ENCODE measurements at places on chromosomes 16 and 17.

DNA sequence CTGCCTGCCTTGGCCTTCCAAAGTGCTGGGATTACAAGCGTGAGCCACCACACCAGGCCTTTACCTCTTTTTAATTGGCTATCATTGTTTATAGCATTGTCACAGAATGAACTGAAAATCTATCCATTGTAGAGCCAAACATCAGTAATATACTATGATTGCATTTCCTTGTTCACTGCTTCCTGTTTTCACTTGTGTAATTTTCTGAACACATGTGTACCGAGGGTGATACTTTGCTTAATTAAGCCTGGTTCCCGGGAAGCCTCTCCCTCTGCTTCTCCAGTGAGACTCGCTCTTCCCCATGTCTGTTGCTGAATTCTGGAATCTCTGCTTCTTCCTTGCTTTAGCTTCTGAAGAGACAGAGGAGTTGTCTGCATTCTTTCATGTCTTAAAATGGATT lies 33.1 kb downstream of the POLR3E start:
- DNase-seq, result no peak

- no peak for DNase-seq
Measured at GRCh38 chr17:78132084-78132676, 1.6 kb downstream of the TMC8 start.

- DNase-seq, result peak; percentile 52
Measured at GRCh38 chr17:17985555-17985954, 12.9 kb downstream of the DRC3 start.

GRCh38 chr16:3625911-3626732 lies 14.7 kb upstream of the SLX4 start:
- peak; percentile 76 for DNase-seq

DNA sequence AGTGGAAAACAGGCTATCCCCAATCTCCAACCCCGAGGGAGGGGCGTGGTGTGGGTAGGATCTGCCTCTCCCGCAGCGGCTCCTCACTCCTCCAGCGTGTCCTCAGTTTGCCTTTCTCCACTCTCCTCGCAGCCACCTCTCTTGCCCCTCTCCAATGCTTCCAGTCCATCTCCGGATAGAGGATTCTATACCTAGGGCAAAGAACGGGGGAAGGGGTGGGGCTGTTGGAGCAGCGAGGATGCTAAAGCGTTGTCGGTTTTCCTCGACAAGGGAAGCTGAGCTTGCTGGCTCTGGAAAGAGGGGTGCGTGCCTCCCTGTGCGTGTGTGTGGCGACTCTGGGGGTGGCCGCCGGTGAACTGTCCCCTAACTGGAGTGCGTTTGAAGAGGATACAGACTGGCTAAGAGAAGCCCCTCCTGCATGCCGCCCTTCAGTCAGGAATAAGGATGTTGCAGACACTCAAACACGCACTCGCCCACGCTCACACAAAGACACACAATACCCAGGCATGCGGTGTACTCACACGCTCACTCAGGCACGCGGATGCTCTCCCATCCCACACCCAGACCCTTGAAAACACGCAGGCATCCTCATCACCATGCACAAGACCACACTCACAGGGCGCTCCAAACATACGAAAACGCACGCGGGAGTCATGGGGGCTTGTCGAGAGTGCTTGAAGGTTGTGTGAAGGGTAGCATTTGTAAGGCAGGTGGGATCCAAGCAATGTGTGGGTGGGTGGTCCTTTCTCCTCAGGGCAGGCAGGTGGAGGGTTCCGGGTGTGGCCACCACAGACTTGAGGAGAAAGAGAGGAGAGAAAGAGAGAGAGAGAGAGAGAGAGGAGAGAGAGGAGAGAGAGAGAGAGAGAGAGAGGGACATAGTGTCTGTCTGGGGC lies 655 bp upstream of the GPR139 start:
- no peak for DNase-seq

- DNase-seq, result no peak
Measured at GRCh38 chr17:81664051-81664470, 2.3 kb downstream of the OXLD1 start.

- peak; percentile 49 for DNase-seq
Measured at GRCh38 chr17:9370467-9370866, 205.2 kb downstream of the STX8 start.

DNA sequence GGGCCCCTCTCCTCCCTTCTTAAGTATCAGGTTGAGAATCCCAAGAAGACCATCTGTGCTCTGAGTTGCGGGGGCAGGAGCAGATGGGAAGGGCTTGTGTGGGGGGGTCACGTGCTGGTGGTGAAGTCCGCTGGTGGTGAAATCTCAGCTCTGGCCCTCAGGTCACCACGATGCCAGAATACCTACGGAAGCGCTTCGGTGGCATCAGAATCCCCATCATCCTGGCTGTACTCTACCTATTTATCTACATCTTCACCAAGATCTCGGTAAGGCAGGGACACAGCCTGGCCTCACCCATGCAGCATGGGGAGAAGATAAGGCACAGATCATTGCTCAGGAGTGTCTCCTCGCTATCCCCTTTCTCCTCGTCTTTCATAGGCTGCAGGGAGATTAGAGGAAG lies 29.7 kb downstream of the SLC5A11 start:
- no peak for DNase-seq

DNA sequence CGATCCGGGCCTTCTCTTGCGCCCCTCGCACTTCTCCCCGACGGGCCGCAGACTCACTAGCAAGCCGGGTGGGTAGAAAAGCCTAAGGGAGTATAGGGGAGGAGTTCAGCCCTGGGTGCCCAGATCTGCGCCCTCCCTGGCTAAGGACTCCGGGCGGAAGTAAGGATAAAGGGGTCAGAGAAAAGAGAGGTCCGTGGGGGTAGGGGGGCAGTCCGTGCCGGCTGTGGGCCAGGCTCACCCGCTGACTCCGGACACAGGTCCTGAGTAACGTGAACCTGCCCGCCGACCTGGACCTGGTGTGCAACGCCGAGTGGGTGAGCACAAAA lies 1.8 kb downstream of the NAGS start:
- DNase-seq, result no peak

DNA sequence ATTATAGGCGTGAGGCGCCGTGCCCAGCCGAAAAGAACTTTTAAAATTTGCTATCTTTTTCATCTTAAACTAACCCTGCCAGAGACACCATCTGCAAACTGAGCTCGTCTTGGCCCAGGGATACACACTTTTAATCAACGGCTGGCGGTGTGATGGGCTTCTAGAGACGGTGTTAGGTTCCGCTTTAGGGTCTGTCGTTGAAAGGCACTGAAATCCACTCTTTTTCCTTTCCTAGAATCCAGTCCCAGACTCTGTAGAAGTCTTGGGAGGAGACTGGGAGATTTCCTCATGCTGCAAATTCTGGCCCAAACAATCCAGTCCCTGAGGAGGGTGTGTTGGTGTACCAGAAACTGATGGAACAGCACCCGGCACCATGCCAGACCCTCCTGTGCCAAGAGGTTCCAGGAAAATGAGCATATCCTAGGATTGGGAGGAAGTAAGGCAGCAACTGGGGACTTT lies 52.0 kb upstream of the TEX2 start:
- DNase-seq, result no peak

DNA sequence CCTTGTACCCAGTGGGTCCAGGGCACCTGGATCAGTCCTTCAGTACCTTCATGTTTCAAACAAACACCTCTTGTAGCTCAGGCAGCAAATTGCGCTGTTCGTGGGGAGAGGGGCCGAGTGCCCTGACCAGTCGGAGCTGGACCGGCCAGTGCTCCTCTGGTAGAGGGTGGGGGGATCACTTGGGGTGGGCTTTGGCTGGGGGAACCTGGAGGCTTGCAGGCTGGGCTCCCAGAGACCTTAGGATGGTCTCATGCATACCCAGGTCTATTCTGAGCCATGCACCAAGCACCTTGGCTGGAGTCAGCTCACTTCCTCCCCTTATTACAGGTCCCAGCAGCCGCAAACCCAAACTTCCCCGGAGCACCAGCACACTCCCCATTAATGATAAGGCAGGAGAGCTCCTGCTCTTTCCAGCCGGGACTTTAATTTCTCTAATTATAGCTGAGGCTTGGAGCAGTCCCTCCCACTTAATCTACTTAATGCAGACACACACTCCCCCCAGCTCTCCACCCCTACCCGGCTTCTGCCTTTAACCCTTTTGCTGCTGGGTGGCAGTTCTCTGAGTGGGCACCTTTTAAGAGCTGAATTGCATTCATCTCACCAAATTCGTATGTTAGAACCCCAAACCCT lies 26.3 kb upstream of the MGAT5B start:
- no peak for DNase-seq

GRCh38 chr16:10708969-10709368 lies 14.2 kb upstream of the TEKT5 start:
- DNase-seq, result no peak

DNA sequence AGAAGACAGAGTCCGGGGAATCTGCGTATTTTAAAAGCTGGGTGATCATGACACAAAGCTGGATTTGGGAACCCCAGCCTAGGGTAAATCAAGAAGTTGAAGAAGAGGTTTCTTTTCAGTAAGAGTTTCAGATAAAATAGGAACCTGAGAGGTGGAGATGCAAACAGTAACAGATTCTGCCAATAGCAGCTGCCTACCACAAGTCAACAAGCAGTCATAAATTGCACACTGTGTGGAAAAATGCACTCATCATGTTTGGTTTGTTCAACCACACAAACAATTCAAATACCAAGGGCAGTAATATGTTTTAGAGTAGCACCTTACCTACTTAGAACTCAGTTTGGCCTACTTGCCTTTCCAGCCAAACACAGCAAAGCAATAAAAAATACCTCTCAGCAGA lies 14.0 kb downstream of the MYO1D start:
- DNase-seq, result no peak

DNA sequence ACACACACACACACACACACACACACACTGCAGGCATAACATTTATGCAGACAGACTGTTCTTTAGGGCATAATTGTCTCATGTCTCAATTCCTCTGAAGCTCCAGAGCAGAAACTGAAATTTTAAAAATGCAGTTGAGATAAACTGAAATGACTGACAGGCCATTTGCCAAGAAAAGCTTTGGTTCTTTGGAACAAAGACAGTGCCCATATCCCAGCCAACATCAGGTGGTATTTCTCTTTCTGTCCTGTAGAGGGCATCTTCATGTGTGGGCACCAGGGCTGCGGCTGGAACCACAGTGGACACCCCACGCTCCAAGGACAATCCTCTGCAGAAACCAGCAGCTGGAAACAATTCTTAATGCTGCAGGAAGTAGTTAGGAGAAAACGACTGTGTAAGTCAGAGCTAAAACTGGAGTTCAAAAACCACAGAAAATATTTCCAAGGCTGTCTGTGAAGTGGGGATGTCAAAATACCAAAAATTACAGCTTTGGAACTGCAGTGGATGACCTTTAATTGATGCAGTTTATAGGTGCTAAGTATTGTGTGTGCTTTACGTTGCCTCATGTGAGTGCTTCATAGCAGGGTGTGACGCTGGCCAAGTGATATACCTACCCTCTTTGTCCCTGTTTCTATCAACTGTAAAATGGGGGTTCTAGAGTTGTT lies 10.6 kb upstream of the MEFV start:
- peak; percentile 77 for DNase-seq

GRCh38 chr17:1713878-1714426 lies 3.8 kb upstream of the TLCD2 start:
- DNase-seq, result no peak

DNA sequence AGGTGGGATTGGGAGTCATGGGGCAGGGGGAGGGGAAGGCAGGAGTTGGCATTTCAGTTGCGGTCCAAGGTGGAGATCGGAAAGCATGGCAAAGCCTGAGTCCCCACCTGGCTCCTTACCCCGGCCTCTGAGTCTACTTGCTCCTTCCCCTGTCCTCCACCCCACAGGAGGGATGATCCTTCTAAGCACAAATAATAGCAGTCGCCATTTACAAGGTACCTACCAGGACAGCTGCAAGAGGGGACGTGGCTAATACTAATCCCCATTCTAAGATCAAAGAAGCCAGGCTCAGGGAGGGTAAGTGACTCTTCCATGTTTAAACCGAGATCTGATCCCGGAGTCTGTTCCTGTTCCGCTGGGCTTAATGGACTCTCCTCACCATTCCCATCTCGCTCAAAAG lies 396.3 kb downstream of the SLC39A11 start:
- no peak for DNase-seq

DNA sequence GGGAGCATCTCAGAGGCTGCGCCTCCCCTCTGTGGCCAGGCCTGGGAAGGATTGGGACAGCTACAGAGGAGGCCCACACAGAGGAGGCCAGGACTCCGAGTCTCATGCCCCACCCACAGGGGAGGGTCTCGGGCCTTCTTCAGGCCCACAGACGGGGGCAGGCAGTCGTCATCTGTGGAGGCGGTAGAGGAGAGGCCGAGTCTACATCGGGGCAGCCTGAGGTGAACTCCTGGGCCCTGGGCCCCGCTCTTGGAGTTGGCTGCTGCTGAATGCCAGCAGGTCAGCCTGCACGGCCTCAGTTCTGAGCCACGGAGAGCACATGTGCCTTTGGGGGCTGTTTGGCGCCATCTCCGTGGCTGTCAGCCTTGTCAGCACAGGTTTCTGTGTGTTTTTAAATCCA lies 8.1 kb upstream of the NUDT16L1 start:
- DNase-seq, result no peak

DNA sequence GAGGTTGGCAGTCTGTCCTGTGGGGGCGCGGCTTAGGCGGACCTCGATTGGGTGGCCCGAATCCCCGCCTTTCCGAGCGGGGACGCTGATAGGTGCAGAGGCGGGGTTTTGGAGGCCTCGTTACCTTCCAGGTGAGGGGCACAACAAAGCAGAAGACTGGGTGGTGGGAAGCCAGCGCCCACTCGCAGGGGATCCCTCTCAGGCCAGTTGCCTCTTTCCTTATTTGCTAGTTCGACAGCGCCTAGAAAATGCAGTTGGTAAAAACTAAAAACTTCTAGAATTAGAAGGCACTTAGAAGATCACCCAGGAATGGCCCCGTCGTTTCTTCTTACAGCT lies 730 bp downstream of the KAT7 start:
- DNase-seq, result no peak

- no peak for DNase-seq
Measured at GRCh38 chr16:1348441-1348840, 3.2 kb downstream of the TSR3 start.

DNA sequence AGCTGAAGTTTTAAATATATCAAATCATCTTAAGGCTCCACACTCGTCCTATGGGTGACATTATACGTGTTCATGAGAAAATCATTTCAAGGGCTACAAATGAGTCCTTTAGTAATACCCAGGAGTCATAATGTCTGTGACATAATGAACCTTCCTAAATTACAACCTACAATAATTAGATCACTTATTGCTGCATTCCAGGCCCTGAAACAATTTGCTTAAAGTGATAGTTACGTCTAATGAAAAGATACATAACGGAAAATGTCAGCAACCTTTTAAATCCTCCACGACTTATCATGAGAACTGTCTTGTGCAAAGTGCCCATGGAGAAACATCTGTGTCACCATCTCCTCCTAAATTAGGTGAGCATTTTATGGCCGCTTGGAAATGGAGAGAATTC lies 43.4 kb downstream of the IRX3 start:
- DNase-seq, result peak; percentile 26

GRCh38 chr17:70906808-70907207 lies 737.5 kb downstream of the KCNJ2 start:
- no peak for DNase-seq
